ENCODE measurements at places on chromosomes 12 and 14.

DNA sequence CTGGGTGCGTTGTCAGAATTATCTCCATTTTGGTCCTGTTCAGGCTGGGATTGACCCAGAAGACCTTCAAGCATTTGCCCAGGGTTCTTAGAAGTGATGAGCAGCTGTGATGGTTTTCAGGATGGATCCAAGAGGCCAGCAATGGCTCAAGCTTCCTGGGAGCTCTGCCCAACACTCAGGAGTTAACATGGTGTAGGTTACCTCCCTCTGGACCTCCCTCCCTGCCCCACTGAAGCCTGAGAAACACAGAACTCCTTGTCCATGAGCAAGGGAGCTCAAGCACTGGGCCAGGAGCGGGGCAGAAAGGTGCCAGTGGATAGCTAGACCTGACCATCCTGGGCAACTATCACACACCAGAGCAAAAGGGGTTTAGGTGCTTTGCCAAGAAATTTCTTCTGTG lies 148.4 kb upstream of the FKBP4 start:
- DNase-seq, result no peak

DNA sequence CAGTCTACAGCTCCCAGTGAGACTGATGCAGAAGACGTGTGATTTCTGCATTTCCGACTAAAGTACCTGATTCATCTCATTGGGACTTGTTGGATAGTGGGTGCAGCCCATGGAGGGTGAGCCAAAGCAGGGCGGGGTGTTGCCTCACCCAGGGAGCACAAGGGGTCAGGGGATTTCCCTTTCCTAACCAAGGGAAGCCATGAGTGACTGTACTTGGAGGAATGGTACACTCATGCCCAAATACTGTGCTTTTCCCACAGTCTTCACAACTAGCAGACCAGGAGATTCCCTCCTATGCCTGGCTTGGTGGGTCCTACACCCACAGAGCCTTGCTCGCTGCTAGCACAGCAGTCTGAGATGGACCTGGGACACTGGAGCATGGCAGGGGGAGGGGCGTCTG lies 21.0 kb upstream of the ABCC9 start:
- DNase-seq, result no peak

GRCh38 chr12:59787610-59788009 lies 191.8 kb downstream of the SLC16A7 start:
- no peak for DNase-seq

DNA sequence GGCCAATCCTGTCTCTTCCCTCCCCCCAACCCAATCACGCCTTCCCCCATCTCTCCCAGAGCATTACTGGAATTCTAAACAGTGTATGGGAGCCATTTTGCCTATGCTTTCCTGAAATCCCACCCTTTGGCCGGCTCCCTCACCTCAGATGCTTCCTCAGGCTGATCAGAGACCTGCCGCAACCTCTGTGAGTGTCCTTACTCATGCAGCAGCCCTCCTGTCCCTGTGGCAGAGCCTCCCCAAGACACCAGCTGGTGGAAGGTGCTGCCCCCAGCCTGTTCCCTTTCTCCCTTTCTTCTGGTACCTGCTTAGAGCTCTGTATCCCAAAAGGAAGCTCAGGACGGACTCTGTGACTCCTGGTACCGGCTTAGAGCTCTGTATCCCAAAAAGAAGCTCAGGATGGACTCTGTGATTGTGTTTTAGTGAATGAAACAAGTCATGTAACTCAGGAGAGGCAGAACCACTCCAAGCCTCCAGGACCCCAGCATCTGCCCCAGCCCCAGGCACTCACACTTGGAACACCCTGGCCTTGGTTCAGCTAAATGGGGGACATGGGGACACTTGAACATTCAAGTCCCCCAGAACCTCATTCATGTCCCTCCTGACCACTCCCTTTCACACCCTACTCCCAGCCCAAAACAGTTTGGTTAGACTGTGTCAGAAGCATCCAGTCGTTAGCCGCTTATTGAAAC lies 29.3 kb upstream of the RIN3 start:
- DNase-seq, result no peak

- DNase-seq, result no peak
These were observed 27.4 kb downstream of the ABCC9 start for GRCh38 chr12:21913823-21914222.
